ENCODE measurements at places on chromosomes 1 and 21. TPM values are rescaled to one million over a fixed set of nuclear protein-coding genes. Genes with fewer than 3 reads are reported as not detected.

DNA sequence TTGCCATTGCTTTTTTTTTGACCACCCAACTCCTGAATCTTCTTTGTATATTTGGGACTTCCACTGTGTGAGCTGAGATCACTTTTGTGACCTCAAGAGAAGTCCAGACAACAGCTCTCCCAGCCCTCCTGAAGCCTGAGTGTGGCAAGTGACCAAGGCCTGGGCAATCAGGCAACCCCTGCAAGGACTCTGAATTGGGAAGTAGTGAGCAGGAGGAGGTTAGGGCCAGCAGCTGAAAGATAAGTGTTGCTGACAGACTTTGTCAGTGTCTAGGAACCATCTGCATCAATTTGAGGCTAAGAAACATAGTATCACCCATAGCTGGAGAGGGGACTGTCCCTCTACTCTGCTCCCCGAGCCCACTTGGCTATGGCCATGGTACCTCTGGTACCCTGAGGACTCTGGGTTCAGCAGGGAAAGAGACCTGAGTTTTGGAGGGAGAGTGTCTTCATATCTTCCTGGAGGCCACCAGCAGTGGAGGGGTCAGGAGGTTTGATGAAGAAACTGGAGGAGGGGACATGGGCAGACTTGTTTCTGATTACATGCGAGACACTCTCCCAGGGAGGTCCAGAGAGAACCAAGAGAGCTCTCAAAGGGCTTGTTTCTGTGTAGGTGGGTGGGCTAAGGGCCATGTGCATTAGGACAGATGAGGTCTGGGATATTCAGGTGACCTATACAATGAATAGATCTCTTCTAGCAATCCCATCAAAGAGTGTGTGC lies 147.0 kb upstream of the DNAH14 start:
- no peak for DNase-seq

DNA sequence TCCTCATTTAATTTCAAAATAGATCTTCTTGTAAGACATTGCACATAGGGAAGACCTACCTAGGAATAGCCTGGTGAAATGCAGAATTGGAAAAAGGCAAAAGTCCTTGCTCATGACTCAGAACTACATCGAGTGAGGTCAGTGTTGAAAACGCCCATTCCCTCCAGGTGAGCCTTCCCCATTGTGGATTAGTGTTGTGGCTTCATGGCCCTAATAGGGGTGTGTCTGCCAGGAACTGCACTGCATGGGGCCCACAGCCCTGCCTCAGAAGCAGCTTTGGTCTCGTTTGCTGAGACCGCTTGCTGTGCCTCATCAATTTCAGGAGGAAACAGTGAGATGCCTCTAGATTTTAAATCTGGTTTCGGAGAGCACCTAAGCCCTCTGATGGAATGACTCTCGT lies 17.0 kb downstream of the TFF3 start:
- DNase-seq: no peak

DNA sequence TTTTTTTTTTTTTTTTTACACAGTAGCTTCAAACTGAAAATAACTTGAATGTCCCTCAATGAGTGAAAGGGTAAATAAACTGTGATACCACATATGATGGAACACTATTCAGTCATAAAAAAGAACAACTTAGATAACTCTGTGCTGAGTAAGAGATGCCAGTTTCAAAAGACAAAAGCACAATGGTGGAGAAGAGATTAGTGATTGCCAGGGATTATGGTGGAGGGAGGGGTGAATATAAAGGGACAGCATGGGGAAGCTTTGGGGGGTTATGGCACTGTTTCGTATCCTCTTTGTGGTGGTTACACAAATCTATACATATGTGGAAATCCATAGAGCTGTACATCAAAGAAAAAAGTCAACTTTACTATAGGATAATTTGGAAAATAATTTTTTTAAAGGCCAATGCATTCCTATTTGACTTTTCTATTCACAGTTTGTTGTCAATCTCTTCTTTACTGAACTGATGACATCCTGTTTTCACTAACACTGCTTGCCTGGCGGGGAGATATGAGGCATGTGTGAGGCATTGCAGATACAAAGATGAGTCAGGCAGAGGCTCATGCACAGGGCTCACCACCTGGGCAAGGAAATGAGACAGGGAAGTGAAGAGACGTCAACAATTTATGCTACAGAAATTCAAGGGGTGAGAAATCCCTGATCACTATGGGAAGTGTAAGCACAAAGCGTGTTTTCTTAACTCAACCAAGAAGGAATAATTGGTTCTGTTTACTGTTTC lies 302.7 kb downstream of the DUSP10 start:
- no peak for DNase-seq

PM20D1 gene
- polyA plus RNA-seq: not detected

- DNase-seq: no peak
Observed at GRCh38 chr1:46492871-46493270, 3.2 kb downstream of the DMBX1 start.

Measured in HepG2 (cell line).